ENCODE measurements at places on chromosomes 7 and 10.

DNA sequence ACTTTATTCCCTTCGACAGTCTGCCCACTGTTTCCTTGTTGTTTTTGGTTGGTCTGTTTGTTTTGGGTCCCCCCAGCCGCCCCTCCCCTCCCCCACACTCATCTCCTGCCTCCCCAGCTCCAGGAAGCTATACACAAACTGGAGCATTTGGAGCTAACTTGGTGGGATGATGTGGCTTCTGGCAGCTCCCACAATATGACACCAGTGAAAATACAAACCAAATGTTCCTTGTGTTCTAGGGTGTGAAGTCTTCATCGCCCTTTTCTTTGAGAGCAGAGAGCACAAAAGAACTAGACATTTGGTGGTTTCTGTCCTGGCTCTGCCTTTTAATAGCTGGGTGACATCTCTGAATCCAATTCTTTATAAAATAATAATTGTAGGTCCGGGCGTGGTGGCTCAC, 33.8 kb downstream of the CREB5 start:
- no peak for DNase-seq

GRCh38 chr10:79339266-79339665, 8.0 kb upstream of the PPIF start:
- DNase-seq: no peak

GRCh38 chr7:281637-282036, 8.3 kb upstream of the FOXL3 start:
- DNase-seq: no peak

DNA sequence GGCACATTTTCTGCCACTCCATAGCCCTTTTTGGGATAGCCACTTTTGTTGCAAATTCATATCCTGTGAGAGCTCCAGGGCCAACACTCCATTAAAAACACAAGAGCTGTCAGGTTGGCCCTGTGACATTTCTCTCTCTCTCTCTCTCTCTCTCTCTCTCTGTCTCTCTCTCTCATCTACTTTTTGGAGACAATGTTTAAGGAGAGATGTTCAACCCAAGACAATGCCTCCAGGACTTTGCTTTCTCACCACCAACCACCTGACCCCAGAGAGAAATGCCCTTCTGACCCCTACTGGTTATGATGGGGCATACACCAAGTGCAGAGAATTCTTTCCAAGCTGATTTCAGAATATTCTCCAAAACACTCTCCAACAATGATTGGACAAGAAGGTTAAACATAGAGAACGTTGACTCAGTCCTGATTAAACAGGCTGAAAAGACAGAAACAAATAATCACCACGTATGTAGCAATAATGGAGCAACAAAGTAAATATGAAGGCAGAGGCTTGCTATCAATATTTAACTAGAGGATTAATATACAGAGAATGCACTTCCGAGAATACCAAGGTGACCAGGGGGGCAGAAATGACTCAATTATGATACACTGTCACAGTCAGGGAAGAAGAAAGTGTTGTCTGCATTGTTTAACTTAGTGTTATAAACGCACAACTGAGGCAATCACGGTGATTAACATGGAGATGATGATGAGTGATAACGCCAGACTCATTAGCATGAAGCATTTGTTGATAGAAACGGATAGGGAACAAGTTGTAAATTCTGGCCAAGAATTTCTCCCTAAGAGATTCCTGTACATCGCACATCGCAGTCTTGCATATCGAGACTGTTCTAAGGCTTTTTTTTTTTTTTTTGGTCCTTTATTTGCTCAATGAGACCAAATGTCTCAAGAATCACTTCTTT, 178.5 kb downstream of the NRP1 start:
- DNase-seq: peak; percentile 51

DNA sequence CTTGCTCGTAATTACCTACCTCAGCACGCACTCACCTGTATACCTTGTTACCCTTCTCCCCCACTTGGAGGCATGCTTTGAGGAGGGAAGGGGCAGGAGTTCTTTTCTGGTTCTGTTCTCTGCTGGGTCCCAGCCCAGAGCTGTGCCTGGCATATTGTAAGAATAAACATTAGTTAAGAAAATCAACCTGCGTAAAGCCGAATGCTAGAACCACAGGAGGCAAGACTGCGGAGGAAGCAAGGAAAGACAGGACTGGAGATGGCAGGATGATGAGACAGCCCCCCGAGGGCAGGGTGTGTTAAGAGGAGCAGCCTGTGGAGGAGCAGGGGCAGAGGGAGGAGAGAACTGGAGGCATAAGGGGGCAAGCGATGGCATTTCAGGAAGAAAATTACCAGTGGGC, 9.5 kb downstream of the C10orf53 start:
- DNase-seq: no peak

GRCh38 chr7:55775051-55775420, 87.5 kb downstream of the SEPTIN14 start:
- no peak for DNase-seq

- no peak for DNase-seq
Observed at GRCh38 chr10:73296946-73297345, 44.5 kb upstream of the MRPS16 start.

GRCh38 chr7:45677311-45677900, 103.2 kb downstream of the ADCY1 start:
- DNase-seq: no peak

- no peak for DNase-seq
Observed at GRCh38 chr10:558364-558763, 131.1 kb downstream of the DIP2C start.

DNA sequence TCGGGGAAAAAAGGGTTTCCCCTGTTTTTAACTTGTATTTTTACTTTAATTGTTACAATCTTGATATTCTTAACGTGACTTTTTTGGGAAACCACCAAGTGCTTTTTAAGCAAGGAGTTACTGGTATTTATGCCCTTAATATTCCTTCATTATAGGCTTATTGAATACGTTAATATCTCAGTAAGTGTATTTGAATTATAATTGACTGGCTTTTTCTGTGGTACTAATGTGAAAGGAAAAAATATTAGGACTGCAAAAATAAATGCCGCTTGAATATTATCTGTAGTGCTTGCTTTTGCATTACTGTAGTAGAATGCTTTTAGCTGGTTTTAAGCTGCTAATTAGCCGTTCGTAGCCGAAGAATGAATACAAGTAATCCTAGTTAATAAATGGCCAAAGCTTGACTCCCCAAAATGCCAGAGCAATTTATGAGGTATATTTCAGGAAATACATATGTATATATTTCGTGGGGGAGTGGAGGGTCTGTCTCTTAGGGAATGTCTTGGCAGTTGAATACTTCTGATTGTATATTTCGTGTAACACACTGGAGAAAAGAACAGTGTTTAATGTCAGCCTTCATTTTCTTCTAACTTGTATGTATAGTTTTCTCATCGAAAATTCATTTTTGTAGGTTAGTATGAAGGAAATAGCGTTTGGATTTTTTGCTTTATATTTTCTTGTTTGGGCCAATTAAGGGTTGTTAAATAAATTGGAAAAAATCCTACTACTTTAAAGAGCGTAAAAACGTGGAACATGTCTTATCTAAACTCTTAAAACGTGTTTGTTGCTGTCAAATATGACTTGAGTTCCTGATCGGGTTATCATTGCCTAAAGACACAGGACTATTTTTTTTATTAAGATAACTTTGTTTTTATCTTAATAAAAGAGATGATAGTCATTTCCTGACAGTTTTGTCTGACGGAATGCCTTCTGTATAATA, 1.5 kb downstream of the PDCD4 start:
- DNase-seq: no peak

GRCh38 chr10:73837072-73837471, 25.7 kb upstream of the NDST2 start:
- no peak for DNase-seq

DNA sequence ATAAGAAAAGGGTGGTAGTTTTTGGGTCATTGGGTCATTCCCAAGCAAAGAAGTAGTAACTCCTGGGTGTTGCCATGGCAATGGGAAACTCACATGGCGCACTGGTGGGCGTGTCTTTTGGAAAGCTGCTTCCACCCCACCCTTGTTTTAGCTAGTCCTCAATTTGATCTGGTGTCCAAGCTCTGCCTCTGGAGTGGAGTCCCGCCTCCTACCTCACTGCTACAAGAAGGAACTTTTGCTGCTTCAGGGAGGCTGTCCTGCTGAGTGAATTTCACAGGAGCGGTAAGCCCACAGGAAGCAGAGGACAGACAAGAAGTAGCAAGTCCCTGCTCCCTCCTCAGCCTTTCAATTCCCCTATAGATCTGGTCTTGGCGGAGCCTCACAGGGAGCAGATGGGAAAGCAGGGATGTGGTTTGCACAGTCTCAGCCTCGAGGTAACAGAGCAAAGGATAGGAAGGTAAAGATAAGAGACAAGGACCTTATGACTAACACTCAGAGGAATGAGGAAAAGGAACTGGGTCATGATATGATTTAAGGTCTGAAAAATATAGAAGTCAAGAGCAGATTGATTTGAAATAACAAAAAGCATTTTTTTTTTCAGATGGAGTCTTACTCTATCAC, 700.3 kb downstream of the TNS3 start:
- DNase-seq: no peak

GRCh38 chr7:100865938-100866728, 1.1 kb upstream of the TRIP6 start:
- DNase-seq: no peak

GRCh38 chr7:15309872-15310271, 251.9 kb downstream of the AGMO start:
- DNase-seq: no peak

DNA sequence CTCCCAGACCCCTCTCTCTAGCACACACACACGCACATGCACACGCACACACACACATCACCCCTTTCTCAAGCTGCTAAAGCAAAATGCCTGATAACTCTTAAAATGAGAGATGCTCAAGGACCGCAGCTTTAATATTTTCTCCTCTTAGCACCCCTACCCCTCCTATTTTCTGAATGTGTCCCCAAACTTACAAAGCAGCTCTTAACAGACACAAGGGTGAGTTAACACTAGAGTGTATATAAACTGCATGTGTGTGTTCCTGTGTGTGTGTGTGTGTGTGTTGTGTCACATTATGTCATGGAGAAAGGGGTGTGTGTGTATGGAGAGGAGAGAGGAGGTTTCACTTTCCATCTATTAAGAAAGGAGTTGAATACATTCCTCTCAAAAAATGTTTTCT, 1.3 kb downstream of the PTN start:
- no peak for DNase-seq

DNA sequence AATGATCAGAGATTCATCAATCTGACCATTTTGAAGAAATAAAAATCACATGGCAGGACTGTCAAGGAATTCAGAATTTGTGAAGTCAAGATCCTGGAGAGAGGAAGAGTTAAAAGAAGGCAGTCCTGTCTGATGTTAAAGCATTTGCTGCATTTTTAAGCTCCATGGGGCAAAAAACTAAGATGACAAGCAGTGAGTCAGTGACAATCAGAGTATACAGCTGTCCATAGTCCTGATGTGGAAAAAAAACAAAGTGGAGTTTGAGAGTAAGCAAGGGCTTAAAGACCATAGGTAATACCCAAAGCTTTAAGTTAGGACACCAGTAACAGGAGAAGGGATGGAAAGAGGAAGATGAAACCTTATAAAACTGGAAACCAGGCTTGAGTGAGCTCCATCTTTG, 412.7 kb upstream of the ANKRD30A start:
- DNase-seq: no peak

GRCh38 chr10:72086466-72087391, 1.6 kb downstream of the SPOCK2 start:
- peak; percentile 77 for DNase-seq

GRCh38 chr10:61742812-61743211, 80.1 kb downstream of the CABCOCO1 start:
- no peak for DNase-seq

- DNase-seq: no peak
Observed at GRCh38 chr10:52318822-52319464, 4.9 kb downstream of the DKK1 start.

DNA sequence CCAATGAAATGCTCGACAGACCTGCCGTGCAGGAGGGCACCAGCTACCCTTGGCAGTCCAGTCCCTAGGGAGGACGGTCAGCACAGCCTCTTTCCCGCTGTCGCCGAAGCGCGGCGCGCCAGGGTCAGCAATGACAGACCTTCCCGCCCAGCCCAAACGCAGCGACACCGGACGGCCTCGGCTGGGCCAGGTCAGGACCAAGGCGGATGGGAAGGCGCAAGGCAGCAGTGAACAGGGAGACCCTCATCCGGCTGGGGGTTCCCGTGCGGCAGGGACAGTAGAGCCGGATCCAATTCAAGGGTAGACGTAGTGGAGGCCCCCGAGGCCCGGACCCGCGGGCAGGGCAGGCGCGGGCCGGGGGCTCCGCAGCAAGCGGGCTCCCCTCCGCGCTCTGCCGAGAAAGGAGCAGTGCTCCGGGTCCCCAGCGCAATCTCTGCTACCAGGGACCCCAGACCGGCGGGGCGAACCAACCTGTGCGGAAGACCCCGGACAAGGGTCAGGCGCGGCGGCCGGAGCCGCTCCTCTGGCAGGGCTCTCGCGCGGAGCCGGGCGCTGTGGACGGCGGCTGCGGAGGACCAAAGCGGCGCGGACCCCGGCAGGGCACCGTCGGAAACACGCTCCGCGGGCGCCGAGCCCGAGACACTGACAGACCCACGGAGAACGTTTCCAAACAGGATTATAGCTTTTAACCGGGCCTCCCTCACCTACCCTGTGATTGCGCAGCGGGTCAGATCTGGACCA, at the start of gene SEC31B:
TSS of gene SEC31B (minus strand) at position 551 of the 741 bp plus-strand sequence. CDS start 2,909 bp downstream, outside the sequence.
- DNase-seq: no peak

- DNase-seq: peak; percentile 73
Observed at GRCh38 chr10:31133792-31134310, 102.2 kb upstream of the ZNF438 start.

DNA sequence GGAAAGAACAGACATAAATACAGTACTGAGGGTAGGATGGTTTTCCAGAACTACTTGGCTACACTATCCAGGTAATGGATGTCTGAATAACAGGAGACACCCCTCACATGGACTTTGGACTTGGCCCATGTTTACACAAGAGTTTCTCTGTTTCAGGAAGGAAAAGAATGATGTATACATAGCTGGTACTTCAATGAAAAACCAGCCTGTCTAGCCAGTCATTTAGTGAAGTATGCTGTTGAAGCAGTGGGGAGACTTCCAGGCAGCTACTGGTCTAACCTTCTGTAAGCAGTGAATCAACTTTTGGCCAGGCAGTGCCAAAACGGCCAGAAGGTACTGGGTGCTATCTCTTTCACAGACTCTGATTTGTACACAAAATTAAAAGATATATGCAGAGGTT, 135.0 kb downstream of the MBL2 start:
- DNase-seq: no peak

GRCh38 chr7:20240080-20240926, 23.1 kb upstream of the MACC1 start:
- no peak for DNase-seq

- DNase-seq: no peak
Observed at GRCh38 chr7:101947899-101948298, 130.5 kb downstream of the CUX1 start.

DNA sequence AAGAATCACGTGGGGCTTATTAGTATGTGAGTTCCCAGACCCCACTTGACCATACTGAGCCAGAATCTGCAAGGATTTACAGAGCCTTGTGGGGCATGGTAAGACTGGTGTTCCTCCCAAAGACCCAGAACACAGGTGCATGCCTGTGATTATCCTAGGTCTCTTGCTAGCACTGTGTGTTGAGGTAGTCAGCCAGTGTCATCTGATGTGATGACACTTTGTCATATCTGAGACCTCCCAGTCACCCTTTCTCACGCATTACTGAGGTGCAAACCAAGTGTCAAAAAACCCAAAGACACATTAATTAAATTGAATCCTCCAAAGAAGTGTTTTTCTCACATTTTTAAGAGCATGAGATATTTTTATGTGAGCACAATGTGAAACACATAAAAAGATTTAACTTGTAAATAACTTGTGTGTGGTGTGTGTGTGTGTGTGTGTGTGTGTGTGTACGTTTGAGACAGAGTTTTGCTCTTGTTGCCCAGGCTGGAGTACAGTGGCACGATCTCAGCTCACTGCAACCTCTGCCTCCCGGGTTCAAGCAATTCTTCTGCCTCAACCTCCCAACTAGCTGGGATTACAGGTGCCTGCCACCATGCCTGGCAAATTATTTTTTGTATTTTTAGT, 162.0 kb upstream of the PRPS1L1 start:
- DNase-seq: peak; percentile 6

Data from CD4-positive, alpha-beta T cell treated with Interleukin-4 for 1 hour (primary cell).